A549 (cell line): ENCODE measurements at places on chromosomes 16 and 17. TPM values are rescaled to one million over a fixed set of nuclear protein-coding genes. Genes with fewer than 3 reads are reported as not detected.

GRCh38 chr17:29733166-29733565 is 110.5 kb upstream of the CORO6 start:
- DNase-seq, result peak; percentile 22

DNA sequence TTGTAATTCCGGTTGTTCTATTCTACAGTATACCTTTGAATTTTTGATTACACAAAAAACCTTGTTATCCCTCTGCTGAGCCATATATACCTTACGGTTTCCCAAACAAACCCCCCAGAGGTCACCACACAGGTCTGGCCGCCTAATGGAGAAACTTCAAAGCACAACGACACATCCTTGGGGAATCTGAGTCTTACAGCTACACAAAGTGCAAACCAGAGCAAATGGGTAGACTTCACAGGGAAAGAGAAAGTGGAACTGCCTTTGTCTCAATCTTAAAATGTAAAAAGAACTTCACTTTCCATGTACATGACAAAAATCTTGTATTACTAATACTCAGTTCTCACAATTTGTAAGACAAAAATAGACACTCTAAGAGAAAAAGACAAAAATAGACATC is 2.7 kb downstream of the FBXO31 start:
- DNase-seq, result no peak

DNA sequence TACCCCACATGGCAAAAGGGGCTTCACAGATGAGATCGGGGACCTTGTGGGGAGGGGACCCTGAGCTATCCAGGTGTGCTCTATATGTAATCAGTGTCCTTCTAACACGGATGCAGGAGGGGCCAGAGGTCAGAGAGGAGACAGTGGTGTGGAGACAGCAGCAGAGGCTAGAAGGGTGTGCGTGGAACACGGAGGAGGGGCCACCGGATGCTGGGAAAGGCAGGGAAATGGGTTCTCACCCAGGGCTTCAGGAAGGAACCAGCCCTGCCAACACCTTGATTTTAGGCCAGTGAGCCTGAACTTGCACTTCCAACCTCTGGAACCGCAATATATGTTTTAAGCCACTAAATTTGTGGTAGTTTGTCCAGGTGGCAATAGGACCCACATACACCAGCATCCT is 4.6 kb upstream of the SLC38A8 start:
- DNase-seq, result no peak

DNA sequence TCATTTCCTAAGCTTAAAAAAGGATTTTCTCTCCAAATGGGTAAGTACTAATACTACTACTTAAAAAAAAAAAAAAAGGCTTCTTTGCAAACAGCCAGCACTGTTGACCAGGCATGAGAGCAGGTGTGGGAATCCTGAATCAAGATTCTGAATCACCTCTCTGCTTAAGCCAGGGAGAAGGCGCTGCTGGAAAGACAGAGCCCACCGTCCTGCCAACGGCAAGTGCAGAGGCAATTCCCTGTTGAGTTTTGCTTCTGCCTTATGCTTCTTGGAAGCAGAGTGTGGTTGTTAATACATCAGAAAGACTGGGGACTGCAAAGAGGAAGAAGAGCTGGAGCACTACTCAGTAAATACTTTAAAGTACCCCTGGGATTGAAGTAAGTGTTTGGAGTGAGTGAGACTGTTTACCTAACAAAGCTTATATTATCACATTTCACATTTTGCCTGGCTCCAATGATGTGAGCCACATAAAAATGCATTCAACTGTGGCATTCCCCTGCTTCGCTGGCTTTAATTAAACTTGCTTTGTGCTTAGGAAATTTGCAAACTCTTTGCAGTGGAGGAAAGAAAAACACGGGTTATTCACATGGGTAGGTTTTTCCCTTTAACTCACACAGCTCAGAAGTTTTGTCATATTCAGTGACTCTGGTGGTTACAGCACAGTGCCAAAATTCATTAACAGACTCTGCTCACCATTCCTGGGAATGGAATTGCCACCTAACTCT is 86.0 kb upstream of the KIF2B start:
- DNase-seq, result no peak

DNA sequence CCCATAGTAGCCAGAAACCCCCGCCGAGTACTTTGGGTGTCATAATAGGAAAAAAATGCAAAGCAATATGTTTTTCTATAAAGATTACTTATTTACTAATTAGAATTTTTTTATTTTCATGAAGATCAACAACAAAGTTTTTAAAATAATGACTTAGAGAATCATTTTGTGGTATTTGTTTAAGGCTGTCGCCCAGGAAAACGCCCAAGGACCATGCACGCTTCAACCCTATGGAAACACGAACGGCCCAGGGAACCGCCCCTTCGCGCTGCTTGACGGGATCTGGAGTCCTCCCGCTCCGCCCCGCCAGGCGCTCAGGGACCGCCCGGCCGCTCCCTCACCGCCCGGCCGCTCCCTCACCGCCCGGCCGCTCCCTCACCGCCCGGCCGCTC is 408 bp upstream of the KPNA2 start:
- no peak for DNase-seq

DNA sequence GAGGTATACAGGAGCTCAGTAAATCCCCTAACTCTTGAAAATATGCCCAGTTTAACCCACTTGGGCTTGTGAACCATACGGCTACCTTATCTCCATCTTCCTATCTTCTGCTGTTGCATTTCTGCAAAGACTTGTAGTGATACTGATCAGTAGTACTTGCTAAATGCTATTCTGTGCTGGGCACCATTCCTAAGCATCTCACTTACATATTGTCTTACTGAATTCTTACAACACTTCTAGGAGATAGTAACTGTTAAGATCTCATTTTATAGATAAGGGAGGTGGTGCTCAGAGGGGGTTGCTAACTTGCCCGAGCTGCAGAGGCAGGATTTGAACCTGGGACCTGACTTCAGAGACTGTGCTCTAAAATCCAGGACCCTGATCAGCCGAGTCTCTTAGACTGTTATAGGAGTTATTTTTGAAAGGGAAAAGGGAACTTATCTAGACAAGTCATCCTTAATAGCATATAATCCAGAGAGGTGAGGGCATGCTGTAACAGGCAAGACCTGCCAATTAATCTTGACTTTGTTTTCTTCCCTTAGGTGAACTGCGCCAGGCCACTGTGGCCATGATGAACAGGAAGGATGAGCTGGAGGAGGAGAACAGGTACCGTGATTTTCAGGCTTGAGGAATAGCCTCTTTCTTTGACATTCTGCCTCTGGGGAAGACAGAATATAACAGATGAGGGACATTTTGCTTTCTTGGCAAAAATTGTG is 149.7 kb downstream of the SNX29 start:
- no peak for DNase-seq

GRCh38 chr17:79306424-79307318 is 232.0 kb downstream of the ENGASE start:
- no peak for DNase-seq

GRCh38 chr16:1310832-1311200 is 1.4 kb downstream of the UBE2I start:
- no peak for DNase-seq

DNA sequence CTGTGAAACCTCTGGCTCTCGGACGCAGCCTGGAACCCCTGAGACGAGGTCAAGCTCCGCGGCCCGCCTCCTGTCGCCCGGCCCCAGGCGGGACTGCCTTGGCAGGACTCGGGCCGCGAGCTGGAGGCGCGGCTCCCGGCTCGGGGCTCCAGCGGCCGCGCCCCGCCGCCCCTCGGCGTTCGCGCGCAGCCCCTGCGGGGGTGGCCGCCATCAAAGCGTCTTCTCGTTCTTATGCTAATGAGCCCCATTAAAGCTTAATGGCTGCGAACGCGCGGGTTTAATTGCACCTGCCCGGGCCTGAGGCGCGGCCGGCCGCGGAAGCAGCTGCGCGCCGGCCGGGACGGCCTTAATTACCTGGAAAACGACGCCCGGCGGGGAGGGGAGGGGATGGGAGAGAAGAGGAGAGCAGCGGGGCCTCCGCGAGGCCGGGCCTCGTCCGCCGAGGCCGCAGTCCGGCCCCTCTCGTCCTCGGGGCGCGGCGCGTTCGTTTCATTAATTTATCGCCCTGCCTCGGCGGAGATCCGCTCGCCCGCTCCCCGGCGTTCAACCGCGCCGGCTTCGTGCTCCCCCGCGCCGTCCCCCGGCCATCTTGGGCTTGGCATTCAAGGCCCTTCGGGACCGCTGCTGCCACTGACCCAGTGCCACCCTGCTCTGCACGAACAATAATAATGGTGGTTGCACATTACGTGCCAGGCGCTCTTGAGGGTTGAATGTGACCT is 19.2 kb downstream of the RAI1 start:
- no peak for DNase-seq

GRCh38 chr17:40487371-40488020 is 13.9 kb downstream of the TNS4 start:
- DNase-seq, result no peak

DNA sequence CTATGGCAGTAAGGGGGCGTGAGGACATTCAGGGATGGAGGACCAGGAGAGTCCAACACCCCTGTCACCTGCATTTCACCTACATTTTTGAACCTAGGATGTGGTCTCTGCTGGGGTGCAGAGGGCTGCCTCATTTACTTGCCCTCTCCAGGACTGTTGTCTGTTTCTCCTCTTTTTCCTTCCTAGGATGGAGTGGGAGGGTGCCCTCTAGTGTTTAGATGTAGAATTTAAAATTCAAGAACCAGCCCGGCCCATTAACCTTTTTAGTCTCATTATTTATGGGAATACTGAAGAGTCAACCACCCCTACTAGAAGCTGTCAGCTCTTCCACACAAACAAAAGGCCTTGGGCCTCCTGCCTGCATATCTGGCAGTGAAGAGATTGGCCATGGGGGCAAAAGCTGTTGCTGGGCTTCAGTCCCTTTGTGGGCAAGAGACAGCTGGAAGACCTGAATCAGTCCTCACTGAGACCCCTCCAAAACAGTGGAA is 2.5 kb upstream of the STARD3 start:
- peak; percentile 85 for DNase-seq

GRCh38 chr16:15434425-15435215 is at the start of gene BMERB1:
Gene BMERB1, plus strand, starts transcription at chr16:15434588. Its CDS starts 66 bp downstream, at chr16:15434654.
- DNase-seq, result peak; percentile 77

DNA sequence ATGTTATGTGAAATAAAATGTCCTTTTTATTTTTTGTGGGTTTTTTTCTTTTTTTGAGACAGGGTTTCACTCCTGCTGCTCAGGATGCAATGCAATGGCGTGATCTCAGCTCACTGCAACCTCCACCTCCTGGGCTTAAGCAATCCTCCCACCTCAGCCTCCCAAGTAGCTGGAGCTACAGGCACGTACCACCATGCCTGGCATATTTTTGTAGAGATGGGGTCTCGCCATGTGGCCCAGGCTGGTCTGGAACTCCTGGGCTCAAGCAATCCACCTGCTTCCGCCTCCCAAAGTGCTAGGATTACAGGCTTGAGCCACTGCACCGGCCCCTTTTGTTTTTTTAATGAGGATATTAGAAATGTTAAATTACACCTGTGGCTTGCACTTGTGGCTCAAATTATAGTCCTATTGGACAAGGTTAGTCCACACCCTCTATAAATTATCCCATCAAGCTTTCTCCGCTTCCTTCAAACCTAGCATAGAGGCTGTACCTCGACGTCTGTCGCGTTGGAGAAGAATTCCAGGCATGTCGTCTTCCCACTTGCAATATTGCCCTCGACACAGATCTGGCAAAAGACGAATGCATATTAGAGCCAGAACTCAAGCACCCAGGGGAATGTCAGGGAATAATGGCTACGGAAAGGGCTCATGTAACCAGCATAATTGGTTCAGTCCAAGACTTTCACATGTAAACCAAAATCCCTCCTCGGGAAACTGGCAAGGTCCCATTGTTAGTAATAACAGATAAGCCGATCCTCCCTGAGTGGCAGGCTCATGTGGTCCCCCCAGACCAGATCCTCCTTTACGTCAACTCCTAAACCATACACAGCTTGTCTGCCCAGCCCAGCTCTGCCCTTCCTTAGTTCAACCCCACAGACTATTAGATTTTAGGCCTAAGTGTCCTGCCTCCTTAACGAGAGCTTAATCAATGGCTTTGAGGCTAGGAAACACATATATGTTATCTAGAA is 8.2 kb downstream of the TK2 start:
- DNase-seq, result no peak

DNA sequence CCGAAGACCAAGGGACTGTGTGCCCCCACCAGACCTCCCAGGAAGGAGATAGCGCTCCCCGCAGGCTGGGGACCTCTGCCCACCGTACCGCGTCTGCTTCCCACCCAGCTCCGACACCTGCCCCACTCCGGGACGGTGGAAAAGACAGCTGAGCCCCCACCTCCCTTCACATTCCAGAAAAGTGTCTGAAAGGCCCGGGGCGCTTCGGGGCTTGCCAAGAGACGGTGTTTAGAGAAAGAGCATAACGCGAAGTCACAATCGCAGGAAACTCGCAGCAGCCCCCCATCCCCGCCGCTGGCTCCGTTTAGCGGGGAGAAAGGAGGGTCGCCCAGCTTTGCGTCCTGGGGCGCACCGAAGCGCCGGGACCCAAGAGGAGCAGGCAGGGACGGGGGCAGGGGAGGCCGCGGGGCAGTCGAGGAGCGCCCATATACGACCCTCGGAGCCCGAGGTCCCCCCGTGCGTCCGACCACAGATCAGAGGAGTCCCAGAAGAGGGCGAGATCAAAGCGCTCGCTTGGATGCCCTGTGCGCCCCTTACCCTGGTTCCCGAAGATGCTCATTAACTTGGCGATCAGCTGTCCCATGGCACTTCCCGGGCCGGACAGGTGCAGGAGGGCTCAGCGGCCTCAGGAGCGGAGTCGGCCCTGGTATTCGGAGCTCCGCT is 652 bp downstream of the ARL5C start:
- no peak for DNase-seq

- no peak for DNase-seq
These were observed 656.6 kb upstream of the SOX9 start for GRCh38 chr17:71464241-71464640.

DNA sequence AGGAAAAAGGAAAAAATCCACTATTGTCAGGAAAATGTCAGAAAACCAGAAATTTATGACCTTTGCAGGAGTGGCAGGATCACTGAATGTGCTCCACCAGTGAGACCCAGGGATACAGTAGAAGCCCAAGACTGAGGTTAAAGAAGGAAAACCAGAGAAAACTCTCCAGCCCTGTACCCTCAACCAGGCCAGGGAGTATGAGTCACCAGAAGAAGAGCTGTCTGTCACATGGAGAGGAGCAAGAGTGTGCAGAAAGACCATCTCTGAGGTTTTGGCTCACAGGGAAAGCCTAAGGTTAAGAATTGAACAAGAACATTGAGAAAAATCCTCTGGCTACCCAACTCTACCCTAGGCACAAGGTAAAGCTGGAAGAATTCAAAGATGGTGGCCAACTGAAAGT is 47.6 kb upstream of the MON1B start:
- no peak for DNase-seq

DNA sequence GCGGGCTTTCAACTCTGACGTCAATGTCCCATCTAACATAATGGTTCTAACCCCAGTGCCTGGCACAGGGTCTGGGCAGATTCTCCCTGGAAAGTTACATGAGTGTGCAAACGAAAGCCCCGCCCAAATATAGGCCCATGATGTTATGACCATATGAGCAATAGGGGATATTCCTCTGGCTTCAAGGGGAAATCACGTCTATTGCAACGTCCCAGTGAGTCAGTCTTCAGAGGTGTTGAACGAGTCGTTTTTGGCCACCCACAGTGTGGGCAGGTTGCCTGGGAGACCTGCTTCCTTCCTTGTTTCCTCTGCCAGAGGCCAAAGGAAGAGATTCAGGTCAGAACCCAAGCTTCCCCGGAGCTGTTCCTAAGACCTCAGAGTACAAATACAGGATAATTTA is 30.3 kb downstream of the PIK3R5 start:
- DNase-seq, result peak; percentile 26

The NACA2 gene
- 0.39 to 0.70 TPM (median 0.40 TPM) in 3 replicates for polyA plus RNA-seq

The HSF4 gene
- polyA plus RNA-seq, result 15.3 to 22.0 TPM (median 18.9 TPM) in 3 replicates

The TMEM94 gene
- 50.0 to 64.9 TPM (median 63.8 TPM) in 3 replicates for polyA plus RNA-seq

The HP gene
- not detected in 3 replicates for polyA plus RNA-seq

The CACNG1 gene
- polyA plus RNA-seq, result 0.09 to 0.17 TPM (median 0.15 TPM) in 3 replicates

The CA4 gene
- polyA plus RNA-seq, result 0.11 TPM in 1 of 3 replicates, not detected in the others

The CAVIN1 gene
- 371 to 416 TPM (median 377 TPM) in 3 replicates for polyA plus RNA-seq

The DNAH2 gene
- polyA plus RNA-seq, result 0.01 to 0.05 TPM (median 0.03 TPM) in 3 replicates

The MFSD6L gene
- polyA plus RNA-seq, result not detected in 3 replicates

The MTMR4 gene
- 10.8 to 13.8 TPM (median 11.8 TPM) in 3 replicates for polyA plus RNA-seq
